ENCODE measurements at places on chromosomes 5 and 9.

DNA sequence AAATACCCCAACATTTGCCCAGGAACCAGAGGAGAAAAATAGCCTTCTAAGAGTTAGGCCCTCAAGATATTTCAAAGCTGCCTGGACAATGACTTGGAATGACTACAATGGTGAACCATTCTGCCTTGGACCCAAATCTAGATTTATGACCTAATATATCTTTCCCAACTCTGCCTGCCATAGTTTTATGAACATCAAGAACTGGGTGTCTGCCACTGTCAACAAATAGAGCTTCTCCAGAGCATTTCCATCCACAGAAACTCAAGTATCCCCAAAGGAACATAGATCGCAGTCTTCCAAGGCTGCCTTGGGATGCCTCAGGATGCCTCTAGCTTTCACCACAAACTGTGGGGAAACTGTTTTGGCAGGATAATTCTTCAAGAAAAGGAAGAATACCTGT, 48.2 kb upstream of the NFIB start:
- DNase-seq, result no peak

GRCh38 chr5:111518777-111519176, 6.4 kb upstream of the STARD4 start:
- no peak for DNase-seq

GRCh38 chr9:117737721-117738226, 33.6 kb downstream of the TLR4 start:
- DNase-seq, result no peak

DNA sequence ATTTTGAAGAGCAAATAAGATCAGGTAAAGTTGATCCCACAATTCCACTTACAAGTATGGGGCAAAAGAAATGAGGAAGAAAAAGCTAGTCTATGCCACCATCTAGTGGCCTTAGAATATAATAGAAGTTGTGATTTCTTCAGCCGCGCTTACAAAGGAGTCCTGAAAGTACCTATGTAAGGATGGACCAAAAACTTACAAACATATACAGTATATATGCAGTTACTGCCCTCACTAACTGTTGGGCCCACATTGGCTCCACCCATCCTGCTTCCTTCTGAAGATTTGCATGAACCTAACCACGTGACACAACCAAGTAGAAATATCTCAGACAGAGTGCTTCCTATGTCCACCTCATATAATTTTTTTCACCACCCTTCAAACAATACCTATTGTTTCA, 11.7 kb upstream of the OR13D1 start:
- no peak for DNase-seq

GRCh38 chr5:142542906-142543305, 143.0 kb downstream of the FGF1 start:
- DNase-seq, result no peak

- no peak for DNase-seq
Observed at GRCh38 chr5:54581831-54582548, 64.4 kb downstream of the SNX18 start.

GRCh38 chr9:14479163-14479560, 165.2 kb upstream of the NFIB start:
- no peak for DNase-seq

- no peak for DNase-seq
Observed at GRCh38 chr5:171093598-171093997, 215.4 kb upstream of the TLX3 start.

DNA sequence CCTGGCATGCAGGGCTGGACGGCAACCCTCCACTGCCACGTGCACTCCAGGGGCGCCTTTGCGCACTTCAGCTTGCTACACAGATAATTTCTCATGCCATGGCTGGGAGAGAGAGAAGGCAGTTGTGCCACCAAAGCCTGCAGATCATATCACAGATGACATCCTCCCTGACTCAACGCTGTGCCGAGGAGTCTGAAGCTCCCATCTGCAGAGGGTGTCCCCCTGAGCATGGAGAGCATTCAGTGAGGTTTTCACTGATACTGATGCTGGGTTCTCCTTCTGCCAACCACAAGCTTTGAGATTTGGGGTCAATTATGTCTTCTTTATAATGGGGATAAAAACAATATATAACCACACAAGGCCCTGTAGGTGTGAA, 607.4 kb upstream of the ADAMTS16 start:
- DNase-seq, result no peak

DNA sequence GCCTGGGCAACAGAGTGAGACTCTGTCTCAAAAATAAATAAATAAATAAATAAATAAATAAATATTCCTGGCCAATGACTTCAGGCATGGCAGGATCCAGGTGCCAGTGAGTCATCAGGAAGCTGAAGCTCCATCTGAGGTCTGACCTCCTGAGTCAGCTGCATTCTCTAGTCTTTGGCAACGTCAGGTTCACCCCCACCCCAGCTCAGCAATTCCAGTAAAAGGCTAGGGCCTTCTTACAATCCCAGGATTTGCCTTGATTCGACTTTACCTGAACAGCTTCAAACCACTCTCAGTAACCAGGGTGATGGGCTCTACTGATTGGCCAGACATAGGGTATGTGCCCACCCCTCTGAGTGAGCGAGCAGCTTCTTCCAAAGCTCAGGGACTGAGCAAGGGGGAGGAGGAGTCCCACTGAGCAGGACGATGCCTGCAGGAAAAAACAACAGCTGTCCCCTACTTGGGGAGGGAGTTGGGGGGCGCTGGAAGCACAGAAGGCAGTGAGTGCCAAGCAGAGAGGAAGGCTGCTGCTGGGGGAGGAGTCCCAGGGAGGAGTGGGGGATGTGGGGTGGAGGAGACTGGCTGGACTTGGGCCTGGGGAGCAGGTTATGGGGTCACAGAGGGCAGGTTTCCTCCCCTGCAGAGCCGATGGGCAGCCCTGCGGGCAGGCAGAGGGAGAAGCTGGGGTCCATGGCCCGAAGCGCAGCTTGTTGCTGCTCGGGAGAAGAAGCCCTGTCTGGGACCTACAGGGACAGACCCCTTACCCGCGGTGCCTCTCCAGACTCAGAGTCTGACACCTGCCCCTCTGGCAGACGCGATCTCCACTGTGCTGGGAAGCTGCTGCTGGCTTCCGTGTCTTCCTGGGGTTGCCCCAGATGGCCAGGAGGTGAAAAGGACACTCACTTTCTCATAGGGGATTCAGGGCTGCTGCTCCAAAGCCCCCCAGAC, 25.9 kb upstream of the UNC5A start:
- DNase-seq, result no peak

DNA sequence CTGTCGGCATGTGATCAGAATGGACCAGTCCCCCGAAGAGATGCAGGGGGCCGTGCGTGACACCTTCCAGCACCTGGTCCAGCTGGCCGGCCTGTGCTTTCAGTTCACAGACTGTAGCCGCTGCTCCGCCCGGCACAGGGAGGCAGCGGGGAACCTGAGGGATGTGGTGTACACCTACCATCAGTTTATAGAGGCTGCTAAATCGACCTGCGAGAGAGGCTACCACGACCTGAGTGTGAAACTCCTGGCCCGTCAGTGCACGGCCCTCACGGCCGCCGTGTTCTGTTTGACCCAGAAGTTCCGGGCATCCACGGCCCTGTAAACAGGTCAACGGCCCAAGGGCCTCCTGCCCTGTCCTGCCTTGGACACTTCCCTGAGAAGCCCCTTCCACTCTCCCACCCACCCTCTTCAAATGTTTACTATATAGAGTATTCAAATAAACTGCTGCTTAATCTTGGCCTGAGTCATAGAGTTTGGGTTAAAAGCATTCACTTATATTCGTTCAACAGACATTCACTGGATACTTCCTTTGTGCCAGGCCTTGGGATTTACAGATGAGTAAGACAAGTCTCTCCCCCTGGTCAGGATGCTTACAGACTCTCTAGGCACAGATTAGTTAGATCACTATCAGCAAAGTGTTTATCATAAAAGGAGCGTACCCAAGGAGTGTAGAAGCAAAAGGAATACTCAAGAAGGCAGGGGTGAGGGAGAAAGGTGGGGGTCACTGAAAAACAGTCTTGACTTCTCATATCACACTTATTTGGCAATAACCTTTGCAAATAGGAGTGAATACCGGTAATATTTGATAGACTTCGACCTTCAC, 6.9 kb upstream of the TRMT10B start:
- no peak for DNase-seq

DNA sequence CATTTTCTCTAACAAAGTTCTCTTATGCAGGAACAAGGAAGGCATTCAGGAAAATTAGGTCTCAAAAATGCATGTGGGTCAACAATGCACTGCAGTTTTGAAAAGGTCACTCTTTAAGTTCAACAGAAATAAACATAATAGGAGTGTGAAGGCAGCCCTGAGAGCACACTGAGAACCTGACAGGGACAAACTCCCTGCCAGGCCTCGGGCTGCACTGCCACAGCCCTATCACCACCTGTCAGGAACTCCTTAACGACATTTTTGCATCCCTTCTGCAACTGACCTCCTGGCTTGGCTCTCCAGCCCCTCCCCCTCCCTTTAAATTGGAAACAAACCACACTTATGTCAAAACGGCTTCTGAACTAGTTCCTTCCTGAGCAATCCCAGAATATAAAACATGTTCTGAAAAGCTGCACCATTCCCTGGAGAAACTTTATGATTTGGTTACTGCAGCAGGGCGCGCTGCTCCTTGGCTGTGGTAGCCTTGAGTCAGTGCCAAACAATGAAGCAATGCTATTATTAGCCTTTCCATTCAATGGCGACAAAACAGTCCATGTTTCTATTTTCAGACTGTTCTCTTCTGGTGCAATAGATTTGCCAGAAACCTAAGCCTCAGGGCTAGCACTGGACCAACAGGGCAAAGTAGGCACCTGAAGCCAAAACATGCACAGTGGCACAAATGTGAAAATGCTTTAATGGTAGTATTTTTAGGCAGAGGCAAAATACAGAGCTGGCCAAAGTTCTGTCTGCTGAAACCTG, 160.1 kb upstream of the ZNF608 start:
- no peak for DNase-seq

- no peak for DNase-seq
Observed at GRCh38 chr5:72328172-72328571, 8.0 kb downstream of the PTCD2 start.

GRCh38 chr9:123401879-123402513, 46.0 kb downstream of the CRB2 start:
- DNase-seq, result no peak

GRCh38 chr5:33479311-33479710, 38.5 kb downstream of the TARS1 start:
- no peak for DNase-seq

- DNase-seq, result peak; percentile 19
Observed at GRCh38 chr9:105245029-105245890, 809 bp downstream of the SLC44A1 start.
